ENCODE measurements at places on chromosomes 3 and 15.

- DNase-seq, result no peak
These were observed 58.9 kb upstream of the FLNB start for GRCh38 chr3:57949344-57949743.

- no peak for DNase-seq
These were observed 391.1 kb upstream of the MDFIC2 start for GRCh38 chr3:70703305-70704102.

GRCh38 chr3:40718681-40719080, 193.9 kb downstream of the ZNF621 start:
- peak; percentile 69 for DNase-seq

DNA sequence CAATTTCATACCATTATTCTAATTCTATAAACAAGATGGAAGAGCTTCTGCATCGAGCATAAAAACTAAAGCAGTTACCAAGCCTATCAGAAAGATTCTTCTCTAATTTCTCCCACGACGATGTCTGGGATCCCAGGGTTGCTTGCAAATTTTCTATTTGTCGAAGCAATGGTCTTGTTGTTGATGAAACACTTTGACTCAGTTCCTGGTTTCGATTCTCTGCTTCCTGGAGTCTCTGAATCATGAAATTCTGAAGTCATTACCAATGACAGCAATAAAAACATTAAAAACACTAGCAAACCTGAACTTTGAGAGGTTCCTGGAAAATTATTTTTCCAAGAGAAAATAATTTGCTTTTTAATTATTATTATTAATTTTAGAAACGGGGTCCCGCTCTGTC, 18.7 kb downstream of the TMF1 start:
- peak; percentile 93 for DNase-seq

DNA sequence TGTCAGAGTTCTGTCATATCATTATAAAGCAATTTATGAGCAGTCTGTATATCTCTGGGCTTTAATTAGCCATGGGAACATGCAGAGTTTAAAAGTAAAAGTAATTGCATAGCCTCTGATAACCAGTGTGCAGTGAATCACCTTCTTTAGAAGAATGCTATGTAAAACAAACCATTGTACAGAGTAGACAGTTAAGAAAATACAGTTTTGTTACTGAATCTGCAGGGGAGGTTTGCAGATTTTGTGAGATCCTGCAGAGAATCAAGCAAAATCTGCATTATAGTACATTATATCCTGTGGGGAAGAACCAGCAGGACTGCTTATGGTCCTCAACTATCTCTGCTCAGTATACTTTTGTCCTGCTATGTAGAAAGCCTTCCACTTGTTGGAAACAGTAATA, 396.2 kb upstream of the NAALADL2 start:
- DNase-seq, result no peak

DNA sequence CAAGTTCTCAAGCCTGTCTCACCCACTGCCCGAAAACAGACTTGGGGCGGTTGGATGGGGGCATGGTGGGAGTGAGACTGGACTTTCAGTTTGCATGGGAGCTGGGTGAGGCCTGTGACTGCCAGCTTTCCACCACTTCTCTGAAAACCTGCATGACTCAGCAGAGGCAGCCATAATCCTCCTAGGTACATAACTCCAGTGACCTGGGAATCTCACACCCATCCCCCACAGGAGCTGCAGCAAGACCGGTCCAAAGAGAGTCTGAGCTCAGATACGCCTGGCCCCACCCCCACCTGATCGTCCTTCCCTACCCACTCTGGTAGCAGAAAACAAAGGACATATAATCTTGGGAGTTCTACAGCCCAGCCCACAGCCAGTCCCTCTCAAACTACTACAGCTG, 107.2 kb downstream of the NSMCE3 start:
- no peak for DNase-seq

GRCh38 chr15:23687143-23687470, at the start of gene NDN:
Gene NDN, minus strand, starts transcription at chr15:23687305. Its CDS starts 88 bp downstream, at chr15:23687217.
- peak; percentile 48 for DNase-seq

- DNase-seq, result no peak
These were observed 38.7 kb upstream of the SNRK start for GRCh38 chr3:43247561-43248184.

- DNase-seq, result no peak
These were observed 20.9 kb downstream of the SYN2 start for GRCh38 chr3:12024959-12025570.

- DNase-seq, result no peak
These were observed 143.2 kb upstream of the HACD2 start for GRCh38 chr3:123728014-123728413.

DNA sequence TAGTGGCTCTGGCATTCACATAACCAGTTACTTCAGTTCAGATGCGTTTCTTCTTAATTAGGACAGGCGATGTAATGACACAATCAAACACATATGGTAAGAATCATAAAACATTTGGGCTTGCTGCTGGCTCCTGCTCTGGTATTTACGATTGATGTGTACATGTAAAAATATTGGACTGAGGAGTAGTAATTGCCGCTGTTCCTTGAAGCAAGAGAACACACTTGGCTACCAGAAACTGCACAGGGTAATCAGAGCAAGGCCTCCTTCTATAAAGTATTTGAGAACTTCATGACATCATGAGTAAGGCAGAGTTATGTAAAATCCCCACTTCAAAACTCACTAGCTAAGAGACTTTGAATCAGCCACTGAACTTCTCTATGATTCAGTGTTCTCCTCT, 158.1 kb downstream of the SSR3 start:
- no peak for DNase-seq

GRCh38 chr3:45414823-45415222, 26.4 kb downstream of the LARS2 start:
- no peak for DNase-seq

GRCh38 chr15:47820747-47821319, 103.5 kb downstream of the SEMA6D start:
- DNase-seq, result no peak

- DNase-seq, result no peak
These were observed 33.8 kb downstream of the MGLL start for GRCh38 chr3:127788451-127788909.

DNA sequence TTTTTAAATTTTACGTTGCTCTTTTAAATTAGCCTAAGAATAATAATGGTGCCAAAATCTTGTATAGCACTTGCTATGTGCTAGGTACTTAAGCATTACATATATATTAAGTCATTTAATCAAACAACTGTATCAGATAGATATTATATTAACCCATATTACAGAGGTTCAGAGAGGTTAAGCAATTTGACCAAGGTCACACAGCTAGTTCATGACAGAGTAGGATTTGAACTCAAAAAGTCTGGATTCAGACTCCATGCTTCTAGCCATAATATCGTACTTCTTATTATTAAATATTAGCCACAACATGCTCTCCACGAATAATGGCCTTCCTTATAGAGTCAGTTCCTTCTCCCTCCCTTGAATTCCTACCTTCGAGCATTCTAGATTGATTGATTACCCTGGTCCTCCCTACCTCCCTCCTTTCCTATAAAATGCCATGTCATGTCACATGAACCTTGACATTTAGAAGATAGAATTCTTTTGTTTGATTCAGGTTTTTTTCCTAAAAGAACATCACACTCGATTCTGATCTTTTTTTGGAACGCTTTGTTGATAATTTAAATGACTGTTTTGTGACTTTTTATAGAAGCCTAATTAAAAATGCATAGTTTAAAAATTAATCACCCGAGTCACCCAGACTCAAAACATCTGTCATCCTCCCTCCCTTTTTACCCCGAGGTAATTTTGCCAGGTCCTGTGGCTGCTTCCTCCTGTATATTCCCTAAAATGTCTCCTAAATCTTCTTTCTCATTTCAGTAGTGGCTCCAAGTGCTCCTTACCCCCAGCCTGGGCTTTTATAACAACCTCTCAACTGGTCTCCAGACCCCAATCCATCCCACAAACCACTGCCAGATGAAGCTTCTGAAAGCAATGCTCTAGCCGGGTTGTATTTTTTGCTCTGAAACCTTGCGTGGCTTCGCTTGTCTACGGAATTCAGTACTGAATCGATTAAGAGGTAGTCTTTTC, 8.5 kb upstream of the PSMD6 start:
- no peak for DNase-seq

DNA sequence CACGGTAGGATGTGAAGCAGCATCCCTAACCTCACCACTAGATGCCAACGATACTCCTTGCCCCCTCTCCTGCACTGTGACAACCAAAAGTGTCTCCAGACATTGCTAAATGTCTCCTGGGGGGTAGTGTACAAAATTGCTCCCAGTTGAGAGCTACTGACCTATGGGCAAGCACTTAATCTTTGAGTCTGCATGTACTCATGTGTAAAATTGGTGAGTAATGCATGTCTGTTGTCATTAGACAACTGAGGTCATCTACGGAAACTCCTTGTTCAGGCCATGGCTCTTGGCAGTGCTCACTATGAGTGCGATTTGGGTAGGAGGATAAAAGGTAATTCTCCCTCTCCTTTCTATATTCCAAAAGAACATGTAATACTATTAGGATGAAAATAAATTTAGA, 29.2 kb downstream of the PDHB start:
- DNase-seq, result peak; percentile 24

DNA sequence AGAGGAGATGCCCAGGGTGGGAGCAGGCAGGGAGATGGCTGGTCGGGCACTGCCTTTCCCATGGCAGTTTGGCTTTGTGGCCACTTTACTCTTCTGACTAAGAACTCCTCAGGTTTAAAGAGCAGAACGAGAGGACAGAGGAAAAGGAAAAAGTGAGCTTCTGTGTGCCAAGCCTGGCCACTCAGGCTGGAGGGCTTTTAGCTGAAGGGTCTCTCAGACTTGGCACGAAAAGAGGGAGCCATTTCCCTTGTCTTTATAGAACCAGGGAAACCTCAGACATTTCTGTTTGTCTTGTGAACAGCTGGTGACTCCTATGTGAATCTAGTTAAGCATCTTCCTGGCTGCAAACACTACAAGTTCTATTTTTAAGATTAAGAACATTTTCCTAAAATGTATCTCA, 23.3 kb upstream of the PSMD6 start:
- DNase-seq, result no peak

DNA sequence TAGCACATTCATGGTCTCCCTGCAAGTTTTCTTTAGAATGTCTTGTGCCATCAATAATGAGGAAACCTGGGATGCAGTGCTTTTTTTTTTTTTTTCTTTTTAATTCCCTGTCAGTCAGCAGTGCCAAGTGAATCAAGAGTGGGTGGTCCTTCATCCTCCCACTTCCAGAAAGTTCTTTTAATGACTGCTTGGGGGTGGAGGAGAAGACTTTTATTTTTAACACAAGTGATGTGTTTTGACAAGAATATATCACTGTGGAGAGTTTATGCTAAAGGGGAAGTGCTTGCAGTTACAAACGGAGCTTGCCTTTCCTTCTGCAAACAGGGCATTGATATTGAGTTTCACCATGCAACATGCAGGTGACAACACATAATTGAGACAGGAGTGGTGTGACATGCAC, 69.7 kb downstream of the CACNA2D3 start:
- DNase-seq, result no peak

DNA sequence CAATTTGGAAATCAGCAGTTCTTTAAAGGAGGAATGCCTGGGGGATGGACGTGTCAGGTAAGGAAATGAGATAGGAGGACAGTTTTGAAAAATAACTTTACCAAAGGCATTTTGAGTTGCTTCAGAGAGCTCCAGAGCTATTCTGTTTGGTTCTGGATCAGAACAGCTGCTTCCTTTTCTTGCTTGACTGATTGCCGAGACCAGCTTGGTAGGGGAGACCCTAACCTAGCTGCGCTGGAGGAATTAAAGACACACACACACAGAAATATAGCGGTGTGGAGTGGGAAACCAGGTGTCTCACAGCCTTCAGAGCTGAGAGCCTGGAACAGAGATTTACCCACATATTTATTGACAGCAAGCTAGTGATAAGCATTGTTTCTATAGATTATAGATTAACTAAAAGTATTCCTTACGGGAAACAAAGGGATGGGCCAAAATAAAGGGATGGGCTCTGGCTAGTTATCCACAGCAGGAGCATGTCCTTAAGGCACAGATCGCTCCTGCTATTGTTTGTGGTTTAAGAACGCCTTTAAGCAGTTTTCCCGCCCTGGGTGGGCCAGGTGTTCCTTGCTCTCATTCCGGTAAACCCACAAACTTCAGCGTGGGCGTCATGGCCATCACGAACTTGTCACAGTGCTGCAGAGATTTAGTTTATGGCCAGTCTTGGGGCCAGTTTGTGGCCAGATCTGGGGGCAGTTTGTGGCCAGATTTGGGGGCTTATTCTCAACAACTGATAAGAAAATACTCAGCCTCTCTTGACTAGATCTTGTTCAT, 556.0 kb downstream of the ROBO1 start:
- DNase-seq, result no peak

DNA sequence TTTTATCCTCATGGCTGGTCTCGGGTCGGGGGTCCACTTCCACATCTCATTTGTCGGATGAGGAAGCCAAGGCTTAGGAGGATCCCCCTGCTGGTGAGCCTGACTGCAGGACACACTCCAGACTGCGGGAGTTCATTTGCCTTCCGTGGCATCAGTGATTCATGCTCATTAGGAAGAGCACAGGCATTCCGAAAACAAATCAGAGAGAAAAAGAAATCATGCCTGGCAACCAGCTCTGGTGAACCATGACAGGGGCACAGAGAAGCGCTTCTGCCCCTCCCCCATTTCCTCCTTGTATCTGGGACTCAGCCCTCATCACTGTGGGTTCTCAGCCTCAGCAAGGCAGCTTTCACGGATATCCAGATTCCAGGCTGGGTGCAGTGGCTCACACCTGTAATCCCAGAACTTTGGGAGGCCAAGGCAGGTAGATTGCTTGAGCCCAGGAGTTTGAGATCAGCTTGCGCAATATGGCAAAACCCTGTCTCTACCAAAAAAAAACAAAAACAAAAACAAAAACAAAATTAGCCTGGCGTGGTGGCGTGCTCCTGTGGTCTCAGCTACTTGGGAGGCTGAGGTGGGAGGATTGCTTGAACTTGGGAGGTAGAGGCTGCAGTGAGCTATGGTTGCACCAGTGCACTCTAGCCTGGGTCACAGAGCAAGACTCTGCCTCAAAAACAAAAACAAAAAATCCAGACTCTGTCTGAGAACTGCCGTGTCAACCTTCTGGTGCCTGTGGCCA, 28.4 kb downstream of the IRAK2 start:
- peak; percentile 90 for DNase-seq

DNA sequence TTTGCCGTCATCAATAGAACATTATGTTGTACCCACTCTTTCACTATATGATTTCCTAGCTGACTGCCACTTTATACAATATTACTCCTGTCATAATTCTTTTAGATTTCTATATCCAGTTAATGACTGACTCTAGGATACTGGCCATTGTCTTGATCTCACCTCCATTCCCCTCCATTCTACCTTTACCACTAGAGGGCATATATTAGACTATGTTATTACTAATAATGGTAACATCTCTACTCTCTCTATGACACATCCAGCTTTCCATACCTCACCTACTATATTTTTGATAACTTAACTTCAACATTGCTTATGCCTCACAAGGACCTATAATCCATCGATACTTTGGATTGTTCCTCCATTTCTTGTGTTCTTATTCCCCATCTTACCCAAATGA, 31.4 kb upstream of the POU1F1 start:
- DNase-seq, result no peak

GRCh38 chr3:42314411-42314810, 48.4 kb upstream of the CCK start:
- DNase-seq, result no peak

- DNase-seq, result peak; percentile 82
These were observed 915 bp upstream of the CALML4 start for GRCh38 chr15:68205954-68206539.

- DNase-seq, result peak; percentile 36
These were observed 108.9 kb upstream of the UBE2E1 start for GRCh38 chr3:23696842-23697241.

GRCh38 chr15:76146812-76147211, 87.0 kb downstream of the TMEM266 start:
- no peak for DNase-seq
